ENCODE measurements at places on chromosomes 7 and 10.

DNA sequence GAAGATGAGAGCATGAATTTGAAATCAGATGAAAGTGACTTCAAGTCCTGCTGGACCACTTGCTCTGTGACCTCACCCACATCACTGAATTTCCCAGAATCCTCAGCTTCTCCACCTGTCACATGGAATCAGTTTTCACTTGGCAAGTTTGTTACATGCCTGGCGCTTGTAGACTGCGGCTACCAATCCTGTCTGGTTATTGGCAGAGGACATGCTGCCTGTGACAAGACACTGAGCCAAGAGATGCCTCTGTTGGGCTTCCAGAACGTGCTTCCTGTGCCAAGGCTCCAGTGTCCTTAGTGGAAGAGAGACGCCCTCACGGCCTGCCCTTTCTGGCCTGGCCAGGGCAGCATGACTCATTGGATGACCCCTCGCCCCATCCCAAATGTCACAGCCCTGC lies 4.4 kb upstream of the MYL10 start:
- no peak for DNase-seq

GRCh38 chr7:46784732-46785131 lies 797.2 kb downstream of the TNS3 start:
- DNase-seq: peak; percentile 74

DNA sequence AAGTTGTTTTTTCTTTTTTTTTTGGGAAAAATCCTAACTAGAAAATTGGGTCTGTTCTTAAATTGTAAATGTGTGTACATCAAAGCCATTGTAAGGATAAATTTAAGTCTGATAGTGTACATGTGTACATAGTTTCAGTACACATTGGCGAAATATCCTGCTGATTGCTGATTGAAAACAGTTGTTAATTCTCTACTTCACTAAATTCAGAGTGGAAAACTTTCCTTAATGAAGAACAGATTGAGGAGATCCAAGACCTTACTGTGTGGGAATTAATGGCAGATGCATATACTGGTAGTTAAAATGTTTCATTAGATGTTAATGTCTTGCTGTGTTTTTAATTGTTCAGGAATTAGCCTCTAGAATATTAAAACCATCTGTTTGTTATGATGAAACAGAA lies 506.0 kb downstream of the AUTS2 start:
- DNase-seq: no peak

DNA sequence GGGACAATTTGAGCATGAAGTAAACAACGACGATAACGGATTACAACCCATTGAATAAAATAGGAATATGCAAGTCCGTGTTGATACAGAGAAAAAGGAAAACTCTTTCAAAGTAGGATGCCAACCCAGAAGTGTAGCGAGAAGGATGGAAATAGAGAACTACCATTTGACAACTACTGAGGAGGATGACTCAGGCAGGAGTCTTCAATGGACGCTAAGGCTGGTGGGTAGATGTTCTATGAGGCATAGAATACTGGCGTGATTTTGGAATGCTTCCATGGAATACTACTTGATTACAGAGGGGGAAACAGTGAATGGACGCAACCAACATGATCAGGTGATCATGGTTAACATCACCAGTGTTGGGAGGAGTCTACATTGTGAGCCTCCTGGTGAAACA lies 828 bp upstream of the CFAP70 start:
- DNase-seq: peak; percentile 55

DNA sequence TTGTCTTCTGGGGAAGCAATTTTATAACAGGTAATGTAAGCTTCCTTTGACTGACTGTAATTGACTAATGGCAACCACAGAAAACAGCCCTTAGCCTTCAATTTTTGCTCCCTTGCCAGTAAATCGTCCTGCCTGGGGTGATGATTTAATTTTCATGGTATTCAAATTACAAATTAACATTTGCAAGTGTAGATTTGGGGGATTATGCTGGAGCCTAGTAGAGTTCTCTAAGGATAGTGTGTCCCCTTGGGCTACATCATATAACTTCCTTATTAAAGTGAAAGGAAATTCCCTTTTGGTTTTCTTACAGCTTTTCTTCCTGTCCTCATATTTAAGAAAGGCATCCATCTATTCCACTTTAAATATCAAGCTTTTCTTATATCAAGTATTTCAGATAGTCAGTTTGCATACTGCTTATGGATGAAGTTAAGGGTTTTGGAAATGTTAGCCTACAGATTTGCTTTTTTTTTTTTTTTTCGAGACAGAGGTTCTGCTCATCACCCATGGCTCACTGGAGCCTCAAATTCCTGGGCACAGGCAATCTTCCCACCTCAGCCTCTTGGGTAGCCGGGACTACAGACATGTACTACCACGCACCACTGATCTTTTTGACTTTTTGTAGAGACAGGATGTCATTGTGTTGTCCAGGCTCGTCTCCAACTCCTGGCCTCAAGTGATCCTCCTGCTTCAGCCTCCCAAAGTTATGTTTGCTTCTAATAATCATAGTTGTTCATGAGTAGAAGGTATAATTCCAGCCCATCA lies 35.9 kb upstream of the HDAC9 start:
- DNase-seq: no peak

- DNase-seq: peak; percentile 30
Measured at GRCh38 chr7:96707901-96708774, 1.5 kb downstream of the SEM1 start.

DNA sequence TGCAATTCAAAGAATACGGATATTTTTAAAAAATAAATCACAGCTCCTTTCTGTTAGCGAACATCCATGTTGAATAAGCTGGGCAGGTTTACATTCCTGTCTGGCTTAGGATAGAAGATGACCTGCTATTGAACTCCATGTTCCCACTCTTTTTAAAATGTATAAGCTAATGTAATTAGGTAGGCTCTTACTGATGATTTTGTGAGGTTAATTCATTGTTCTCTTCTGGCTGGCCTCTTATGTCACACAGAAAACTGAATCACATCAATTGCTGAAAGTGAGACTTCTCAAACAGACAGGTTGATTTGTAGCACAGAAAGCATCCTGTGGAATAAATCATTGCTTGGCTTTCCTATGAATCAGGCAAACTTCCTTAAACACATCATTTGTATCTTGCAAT lies 24.2 kb downstream of the HGF start:
- no peak for DNase-seq

DNA sequence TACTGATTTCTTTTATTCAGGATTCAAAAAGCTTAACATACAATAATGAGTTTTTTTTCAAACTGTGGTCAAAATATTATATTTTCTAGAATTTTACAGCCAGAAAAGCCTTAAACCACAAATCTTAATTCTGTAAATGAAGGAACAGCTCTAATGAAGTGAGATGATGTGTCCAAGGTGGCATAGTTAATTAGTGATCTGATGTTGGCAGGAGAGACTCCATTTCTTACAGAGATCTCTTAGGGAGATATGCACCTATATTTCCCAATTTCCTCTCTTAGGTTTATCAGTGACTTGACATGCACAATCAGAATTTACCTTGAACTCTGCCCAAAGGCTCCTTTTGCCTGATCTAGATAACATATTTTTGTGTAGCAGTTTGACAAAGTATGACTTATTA lies 211.1 kb upstream of the ZNF804B start:
- no peak for DNase-seq

GRCh38 chr10:62234077-62234605 lies 34.5 kb downstream of the RTKN2 start:
- no peak for DNase-seq

GRCh38 chr10:120386896-120387295 lies 70.1 kb upstream of the PLPP4 start:
- no peak for DNase-seq

DNA sequence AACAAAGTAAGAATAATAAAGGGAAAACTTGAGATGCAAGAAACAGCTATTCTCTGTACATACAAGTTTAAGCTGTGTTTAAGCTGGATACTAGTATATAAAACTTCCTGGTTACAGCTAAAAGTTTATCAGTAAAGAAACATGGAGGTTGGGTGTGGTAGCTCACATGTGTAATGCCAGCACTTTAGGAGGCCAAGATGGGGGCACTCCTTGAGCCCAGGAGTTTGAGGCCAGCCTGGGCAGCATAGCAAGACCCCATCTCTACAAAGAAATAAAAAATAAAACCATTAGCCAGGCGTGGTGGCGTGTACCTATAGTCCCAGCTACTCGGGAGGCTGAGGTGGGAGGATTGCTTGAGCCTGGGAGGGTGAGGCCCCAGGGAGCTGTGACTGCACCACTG lies 3.2 kb downstream of the RSU1 start:
- no peak for DNase-seq

DNA sequence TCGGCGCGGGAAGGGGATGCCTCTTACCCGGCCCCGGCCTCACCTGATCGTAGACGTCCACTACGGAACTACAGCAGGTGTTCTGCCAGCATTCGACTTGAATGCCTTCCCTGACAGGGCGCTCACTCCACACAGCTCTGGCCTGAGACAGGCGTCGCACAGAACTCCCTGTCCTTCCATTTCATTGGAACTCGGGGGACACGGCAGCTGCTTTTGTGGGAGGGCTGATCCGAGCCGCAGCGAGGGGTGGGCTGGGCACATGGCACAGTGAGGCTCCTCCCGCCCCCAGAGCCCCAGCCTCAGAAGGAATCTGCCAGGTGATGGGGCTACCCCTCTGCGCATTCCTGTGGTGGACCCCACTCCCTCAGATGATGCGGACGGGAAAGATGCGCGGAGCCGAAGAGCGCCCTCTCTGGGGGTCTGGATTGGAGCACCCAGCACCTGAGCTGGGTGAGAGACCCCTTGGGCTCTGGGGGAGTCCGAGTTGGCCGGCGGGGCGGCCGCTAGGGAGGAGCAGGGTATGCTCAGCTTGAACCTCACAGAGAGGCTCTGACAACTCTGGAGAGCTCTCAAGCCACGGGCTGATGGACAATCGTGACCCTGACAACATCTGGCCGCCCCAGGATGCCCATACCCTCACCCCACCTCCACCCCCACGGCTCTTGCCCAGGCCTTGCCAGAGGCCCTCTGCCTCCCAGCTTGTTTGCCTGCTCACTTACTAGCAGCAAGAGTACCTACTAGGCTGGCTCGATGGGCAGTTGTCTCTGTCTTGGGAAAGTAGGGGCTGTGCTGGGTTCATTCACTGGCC lies 36.6 kb downstream of the RASGEF1A start:
- no peak for DNase-seq

DNA sequence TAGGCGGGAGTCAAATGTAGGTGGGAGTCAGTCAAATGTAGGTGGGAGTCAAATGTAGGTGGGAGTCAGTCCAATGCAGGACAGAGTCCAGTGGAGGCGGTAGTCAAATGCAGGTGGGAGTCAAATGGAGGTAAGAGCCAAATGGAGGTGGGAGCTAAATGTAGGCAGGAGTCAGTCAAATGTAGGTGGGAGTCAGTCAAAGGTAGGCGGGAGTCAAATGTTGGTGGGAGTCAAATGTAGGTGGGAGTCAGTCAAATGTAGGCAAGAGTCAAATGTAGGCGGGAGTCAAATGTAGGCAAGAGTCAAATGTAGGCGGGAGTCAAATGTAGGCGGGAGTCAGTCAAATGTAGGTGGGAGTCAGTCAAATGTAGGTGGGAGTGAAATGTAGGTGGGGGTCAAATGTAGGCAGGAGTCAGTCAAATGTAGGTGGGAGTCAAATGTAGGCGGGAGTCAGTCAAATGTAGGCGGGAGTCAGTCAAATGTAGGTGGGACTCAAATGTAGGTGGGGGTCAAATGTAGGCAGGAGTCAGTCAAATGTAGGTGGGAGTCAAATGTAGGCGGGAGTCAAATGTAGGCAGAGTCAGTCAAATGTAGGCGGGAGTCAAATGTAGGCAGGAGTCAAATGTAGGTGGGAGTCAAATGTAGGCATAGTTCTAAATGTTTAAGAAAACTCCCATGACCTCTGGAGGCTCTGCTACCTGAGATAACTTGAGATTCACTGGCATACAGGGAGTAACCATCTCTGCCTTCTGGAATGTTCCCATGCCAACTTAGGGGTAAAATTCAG lies 30.2 kb upstream of the ZFAND2A start:
- no peak for DNase-seq

DNA sequence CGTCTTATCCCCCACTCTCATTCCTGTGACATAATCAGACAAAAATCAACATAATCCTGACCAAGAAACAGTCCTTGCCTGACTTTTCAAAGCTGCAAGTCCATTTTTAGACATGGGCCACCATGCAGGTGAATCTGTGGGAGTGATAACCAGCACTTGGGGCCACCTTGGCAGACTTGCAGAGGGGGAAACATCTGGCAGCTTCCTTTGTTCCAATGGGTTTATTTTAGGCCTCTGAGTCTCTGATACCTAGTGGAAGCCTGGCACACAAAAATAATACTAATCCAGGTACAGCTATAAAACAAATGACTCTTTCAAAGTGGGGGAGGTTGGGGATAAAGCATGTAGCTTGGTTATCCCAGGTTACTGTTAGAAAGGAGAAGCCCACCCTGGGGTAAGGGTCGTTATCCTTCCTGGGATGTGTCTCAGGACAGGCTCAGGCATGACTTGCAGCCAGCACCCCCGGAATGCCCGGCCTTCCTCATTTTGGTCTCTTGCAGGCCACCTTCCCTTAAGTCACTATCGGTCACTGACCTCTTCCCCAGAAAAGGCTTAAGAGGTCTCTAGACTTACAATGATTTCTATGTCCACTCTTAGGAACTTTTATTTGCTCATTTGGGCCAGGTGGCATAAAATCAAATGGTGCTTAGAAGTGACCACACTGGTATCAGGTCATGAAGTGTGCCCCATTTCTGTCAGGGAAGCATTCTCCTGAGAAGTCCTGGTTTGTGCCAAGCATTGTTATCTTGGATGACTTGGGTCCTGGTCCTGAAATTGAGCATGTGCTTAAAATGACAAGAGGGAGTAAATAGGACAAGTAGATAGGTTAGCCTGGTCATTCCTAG lies 37.6 kb downstream of the EEPD1 start:
- no peak for DNase-seq

DNA sequence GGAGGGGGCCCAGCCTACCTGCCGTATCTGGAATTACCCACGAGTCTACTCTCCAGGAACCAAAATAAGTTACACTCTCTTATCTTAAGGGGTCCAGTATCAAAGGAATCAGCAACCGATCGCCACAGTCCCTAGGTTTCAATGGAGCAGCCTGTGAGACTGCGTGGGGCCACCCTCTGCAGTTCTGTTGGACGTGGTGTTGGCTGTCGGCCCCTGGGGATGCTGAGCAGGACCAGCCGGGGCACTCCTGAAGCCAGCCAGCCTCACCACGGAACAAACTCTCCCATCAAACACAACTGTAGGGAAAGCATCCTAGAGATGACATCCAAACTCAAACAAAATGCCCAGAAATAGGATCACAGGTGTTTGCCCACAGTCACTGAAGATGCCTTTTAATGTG lies 25.5 kb upstream of the ABLIM1 start:
- DNase-seq: no peak

Data from RKO (cell line).